ENCODE measurements at places on chromosomes 16 and 17.
A peak's percentile ranks its signal among the peaks of the same experiment; 100 is the strongest.

GRCh38 chr17:45091778-45092425 lies 30.8 kb downstream of the NMT1 start:
- DNase-seq: no peak

DNA sequence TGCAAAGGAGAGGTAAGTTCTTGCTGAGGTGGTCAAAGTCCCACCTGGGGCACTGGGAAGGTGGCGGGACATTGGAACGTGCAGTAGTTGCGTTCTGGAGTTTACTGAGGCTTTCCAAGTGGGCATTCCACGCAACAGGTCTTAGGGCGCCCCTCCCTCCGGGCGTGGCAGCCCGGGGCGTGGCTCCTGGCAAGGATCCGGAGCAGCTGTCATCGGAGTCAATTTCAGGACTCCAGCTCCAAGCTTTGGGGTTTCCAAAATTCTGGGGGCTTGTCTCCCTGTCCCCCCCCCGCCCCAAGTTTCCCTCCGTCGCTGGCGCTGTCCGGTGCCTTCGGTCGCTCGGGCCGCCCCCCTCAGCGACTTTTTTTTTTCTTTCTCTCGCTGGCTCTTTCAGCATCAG lies 43.1 kb upstream of the AMZ2 start:
- DNase-seq: peak; percentile 36

DNA sequence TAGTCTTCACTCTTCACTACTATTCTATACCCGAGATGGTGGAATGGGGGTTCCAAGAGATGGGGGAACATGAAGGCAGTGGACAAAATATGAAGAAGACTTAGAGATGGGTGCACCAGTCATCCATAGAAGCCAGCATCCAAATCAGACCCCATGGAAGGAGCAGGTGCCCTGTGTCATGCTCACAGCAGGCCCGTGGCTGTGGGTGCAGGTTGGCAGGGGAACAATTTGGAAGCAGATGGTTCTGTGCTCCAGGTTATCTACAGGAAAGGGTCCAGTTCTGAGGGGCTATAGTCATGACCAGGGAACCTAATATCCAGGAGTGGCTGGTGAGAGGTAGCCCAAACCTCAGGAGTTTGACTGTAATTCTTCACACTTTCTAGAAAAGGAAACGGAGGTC lies 9.6 kb upstream of the LPCAT2 start:
- no peak for DNase-seq

DNA sequence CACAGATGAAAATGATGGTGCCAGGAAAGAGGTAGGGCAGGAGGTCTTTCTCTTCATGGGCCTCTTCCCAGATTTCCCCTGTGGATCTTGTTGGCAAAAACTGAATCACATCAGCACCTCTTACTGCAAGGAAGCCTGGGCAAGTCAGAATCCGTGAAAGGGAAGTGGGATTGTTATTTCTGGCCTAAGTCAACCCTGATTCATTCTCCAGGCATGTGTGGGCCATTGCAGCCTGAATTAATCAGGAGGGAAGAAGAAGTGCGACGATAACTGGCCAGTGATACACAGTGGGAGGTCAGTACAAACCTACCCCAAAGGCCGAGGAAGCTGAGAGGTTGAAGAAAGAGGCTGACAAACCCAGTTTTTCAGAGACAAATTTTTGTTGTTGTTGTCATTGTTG lies 17.9 kb upstream of the NSMCE1 start:
- no peak for DNase-seq

DNA sequence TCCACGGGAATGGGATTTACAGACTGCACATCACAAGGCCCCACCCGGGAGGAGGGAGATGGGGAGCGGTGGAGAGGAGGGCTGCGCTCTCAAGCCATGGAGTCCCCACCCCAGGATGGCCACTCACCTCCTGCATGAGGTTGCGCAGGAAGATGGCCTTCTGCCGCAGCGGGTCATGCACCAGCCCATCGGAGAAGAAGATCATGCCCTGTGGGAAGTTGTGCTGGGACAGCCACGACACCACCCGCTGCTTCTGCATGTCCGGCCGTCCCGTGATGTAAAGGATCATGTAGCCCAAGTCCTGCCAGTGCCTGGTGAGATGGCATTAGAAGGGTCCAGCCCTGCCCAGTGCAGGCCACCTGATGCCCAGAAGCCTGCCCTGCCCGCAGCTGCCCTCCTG lies 17.0 kb downstream of the PIMREG start:
- no peak for DNase-seq

- no peak for DNase-seq
Measured at GRCh38 chr16:58488531-58488930, 11.4 kb upstream of the NDRG4 start.

- no peak for DNase-seq
Measured at GRCh38 chr16:56716761-56717160, 13.2 kb upstream of the NUP93 start.

DNA sequence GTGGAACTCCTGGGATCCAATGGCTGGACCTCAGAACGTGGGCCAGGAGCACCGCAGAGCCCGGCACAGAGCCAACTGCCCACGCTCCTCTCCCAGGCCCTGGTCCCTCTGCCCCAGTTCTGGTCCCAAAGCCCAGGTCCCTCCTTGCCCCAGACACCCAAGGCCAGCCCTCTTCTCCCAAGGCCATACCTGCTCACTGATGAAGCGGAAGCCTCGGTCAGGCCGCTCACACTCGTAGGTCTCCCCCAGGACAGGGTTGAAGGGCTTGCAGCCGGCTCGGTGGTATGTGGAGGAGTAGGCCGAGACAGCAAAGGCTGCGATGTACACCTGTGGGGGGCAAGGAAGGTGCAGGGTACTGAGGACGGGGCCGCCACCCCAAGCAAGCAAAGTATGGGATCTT lies 8.5 kb downstream of the OSBPL7 start:
- no peak for DNase-seq

DNA sequence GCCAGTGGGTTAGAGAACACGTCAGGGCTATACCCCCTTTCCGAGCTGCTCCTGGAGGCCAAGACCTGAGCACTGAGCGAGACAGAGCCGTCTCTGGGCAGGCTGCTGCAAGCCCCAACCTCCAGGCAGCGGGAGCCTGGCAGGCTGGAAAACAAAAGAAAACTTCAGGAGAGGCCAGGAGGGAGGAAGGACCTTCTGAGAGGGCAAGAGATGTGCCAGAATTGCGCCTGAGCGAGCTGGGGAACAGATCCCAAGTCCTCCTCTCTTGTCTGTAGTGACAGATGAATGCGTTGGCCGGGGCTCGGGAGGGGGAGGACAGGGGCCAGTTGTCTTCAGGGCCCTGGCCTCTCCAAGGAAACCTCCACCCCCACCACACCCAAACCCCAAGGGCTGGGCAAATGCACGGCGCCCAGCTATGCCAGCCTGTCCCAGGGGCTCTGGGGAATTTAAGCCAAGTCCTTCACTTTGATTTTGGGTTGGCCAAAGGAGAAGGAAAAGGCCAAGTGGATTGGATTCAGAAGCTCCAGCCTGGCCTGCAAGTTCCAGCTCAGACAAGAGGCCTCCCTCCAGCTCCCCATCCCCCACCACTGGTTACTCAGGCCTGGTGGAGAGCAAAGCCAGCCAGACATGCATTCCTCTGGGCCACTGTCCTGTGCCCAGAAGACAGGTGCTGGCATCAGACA lies 18.1 kb downstream of the SDK2 start:
- DNase-seq: peak; percentile 76

DNA sequence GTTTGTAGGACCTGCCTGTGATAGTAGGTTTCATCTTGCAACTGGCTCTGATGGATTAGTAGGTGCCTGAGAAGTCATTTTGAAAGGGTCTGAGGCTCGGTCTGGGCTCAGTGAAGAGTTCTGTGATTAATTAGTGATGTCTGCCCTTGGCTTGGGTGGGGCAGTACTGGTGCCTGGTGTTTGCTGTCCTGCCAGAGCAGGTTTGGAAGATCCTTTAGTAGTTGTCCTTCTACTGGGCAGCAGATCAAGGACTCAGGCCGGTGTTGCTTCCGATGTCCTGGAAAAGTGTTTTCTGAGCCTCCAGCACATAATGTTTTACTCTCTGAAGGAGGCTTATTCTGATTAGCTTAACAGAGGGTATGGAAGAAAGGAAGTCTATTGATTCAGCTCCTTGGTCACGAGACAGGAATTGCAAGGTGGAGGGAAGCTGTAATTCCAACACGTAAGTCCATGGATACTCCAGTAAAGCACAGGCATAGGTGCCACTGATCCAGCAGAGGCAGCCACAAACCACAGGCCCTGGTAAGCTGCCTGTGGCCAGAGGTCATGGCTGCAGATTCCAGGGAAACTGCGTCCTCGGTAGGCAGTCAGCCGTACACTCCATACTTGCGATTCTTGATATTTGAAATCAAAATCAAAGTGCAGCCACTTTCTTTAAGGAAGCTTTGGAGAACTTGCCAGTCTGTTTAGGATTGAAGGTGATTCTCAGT lies 18.7 kb downstream of the HLF start:
- no peak for DNase-seq

DNA sequence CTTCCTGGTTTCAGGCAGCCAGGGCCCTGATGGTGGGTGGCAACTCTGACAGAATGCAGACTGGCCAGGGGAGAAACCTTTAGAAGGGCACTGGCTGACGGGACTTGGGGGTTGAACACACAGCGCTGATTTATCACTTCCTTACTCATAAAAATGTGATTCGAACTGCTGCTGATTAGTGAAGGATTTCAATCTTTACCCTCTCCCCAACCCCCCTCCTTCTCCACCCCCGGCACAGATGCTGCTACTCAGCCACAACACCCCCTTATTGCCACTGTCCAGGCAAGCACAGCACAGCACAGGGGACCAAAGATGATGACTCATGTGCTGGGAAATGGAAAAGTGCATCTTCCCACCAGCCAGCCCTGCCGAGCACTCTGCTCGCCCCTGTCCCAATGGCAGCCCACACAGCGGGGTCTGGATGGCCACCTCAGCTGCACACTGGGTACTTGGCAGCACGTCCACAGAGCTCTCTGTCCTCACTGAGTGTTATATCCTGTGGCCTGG lies 70.1 kb downstream of the SMG6 start:
- no peak for DNase-seq

All from WERI-Rb-1 (cell line).